Tibial nerve (tissue), 4 donors: ENCODE measurements at places on chromosomes 2 and 18.

- DNase-seq: no peak
Observed at GRCh38 chr18:59986139-59986538, 86.3 kb downstream of the PMAIP1 start.

DNA sequence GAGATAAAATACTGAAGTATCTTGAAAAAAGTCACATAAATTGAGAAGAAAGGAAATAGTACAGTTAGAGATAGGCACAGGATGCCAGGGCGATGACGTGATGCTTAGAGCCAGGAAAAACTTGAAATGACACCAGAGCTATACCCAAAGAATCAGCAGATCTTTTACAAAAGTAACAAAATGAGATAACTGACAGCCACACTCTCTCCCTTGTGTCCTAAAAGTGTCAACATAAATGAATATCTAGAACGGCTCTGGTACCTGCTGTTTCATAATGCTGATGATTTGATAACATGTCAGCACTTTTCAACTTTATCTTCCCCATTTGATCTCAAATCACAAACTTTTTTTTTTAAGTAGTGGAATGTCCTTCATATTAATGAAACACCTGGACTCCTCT lies 45.6 kb upstream of the ZC3H15 start:
- DNase-seq: no peak

DNA sequence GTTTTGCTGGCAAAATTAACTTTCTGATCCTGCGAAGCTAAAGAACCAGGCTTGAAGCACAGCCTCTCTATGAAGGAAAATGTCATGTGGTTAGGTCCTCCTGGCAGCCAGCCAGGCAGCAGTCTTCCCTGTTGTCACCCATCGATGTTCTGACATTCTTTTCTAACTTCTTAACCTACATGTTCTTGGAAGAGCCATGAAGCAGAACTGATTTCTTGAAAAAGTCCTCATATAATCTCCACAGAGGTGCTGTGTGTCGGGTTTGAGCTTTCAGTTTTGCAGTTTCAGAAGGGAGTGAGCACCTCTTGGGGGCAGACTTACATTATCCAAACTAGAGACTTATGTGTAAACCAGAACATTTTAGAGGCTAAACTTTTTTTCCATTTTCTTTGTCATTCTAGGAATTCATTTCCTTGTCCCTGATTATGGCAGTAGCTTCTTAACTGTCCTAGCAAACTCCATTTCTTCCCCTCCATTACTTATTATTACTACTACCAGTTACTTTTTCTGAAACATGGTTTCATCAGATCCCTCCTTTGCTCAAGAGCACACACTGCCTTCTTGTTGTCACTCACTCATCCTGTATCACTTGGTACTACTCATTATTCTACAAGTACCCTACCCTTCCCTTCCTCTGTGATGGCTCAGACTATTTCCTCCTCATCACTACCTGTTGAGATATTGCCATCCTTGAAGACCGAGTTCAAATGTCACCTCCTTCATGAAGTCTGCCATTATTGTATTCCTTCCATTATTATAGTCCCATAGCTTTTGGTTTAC lies 31.1 kb downstream of the DOK1 start:
- DNase-seq: peak; percentile 33

GRCh38 chr2:235095569-235095968 lies 143.8 kb downstream of the SH3BP4 start:
- DNase-seq: no peak

DNA sequence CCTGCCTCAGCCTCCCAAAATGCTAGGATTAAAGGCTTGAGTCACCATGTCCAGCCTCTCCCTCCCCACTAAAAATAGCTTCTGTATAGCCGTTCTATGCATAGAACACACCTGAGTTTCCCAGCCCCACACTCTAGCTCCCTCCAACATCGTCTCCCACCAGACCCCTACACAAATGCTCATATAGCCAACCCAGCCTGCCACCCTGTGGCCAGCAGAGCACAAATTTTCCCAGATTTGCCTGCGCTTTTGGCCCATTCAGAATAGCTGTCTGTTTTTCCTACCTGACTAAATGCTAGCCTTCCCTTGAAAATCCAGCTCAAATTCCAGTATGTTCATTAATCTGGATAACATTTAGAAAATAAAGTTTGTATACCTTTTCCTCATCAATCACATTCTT lies 22.8 kb downstream of the TRABD2A start:
- no peak for DNase-seq

DNA sequence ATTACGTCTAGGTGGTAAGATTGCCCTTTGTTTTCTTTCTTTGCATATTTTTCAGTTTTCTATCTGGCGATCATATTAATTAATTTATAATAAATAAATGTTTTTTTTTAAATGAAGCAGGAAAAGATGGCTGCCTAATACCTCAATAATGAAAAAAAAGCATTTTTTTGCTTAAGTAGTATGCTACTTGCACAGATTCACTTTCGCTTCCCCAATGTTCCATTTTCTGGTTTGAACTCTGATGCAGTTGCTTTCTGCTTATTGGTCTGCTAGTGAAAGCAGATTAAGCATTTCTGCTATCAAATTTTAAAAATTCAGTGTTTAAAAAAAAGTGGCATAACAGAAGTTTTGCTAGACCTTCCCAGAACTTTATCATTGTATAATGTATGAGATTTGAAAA lies 11.9 kb upstream of the TMEM182 start:
- DNase-seq: no peak

GRCh38 chr2:2492800-2493199 lies 161.7 kb upstream of the MYT1L start:
- no peak for DNase-seq

DNA sequence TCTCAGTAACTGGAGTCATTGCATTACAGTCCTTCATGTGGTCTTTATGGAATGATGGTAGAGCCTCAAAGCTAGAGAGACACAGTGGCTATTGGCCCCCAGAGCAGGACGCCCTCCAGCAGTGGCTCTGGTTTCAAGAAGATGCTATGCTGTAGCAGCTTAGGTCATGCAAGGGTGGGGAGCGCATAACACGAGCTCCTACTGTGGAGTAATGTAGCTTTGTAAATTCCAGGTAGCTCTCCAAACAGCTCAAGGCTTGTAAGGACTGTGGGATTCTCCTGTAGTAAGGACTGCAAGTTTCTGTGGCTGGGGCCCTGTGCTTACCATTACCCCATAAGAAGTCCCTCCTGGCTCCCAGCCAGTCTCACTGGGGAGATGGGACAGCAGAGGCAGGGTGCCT lies 15.6 kb downstream of the APLF start:
- DNase-seq: no peak

DNA sequence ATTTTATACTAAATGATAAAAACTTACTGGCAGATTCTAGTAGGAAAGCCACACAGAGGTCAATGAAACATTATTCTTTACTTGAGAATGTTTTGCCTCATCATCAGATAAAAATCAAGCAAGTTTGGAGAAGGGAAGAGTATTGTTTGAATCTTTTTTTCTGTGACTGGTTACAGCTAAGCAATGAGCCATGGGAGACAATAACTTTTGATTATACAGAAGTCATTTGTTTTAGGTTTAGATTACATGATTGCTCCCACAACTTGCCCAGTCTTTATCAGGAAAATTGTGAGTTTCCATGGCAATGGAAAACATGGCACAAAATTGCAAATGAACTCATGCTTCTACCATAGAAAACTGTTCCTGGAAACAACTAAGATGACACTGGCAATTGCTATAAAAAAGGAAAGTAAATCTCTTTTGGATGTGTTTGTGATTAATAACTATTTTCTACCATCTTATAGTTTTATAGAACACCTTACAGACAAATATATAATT lies 476.8 kb downstream of the MBD2 start:
- DNase-seq: no peak

GRCh38 chr2:238139196-238140039 lies 950 bp downstream of the KLHL30 start:
- DNase-seq: no peak

- DNase-seq: no peak
Observed at GRCh38 chr2:170695521-170696410, 19.4 kb upstream of the SP5 start.

GRCh38 chr2:45770811-45771210 lies 119.3 kb downstream of the PRKCE start:
- DNase-seq: no peak

DNA sequence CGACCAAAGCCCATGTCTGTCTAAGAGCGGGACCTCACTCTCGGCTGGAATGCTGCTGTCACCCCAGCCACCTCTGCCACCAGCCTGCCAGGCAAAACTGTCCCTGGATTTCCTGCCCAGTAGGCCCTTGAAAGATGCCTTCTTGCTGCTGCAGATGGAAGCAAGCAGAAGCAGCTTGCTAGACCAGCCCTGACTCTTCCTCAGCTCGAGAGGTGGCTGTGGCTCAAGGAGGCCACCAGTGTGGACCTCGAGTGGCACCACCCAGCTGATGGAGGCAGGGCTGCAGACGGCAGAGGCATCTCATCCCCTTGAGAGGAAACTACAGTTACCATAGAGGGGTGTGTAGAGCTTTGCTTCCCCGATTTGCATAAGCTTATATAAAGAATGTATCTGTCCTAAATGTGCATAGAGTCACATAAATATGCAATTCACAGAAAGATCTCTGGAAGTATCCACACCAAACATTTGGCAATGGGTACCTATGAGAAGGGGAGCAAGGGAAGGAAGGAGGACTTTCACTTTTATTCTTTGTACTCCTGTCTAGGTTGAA lies 20.6 kb downstream of the ADCY3 start:
- DNase-seq: no peak

- peak; percentile 80 for DNase-seq
Observed at GRCh38 chr2:217858519-217859491, 144.0 kb downstream of the TNS1 start.

DNA sequence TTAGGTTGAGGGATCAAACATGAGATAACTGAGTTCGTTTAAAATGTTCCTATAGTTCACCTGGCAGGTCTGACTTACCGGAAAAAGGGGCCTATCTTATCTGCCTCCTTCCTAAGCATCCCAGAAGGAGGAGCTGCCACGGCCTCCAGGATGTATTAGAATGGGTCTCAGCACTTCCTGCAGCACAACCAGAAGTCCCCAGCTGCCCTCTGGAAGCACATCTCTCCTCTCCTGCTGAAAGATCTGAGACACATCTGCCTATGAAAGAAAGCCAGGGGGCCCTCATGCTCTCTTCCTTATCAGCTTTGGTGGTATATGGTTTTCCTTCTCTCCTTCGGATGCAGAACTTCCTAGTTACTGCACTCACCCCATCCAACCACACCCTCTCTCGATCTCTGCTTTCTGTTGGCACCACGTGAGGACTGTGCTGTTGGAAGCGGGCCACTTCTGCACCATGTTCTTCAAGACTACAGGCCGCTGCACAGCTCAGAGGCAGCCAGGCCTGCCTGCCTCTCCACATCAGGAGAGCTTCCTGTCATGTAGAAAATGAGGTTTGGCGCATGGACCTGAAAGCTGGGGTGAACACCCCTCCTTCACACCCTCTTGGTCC lies 6.5 kb downstream of the IGFBP5 start:
- no peak for DNase-seq

GRCh38 chr2:119489232-119489952 lies 34.9 kb downstream of the SCTR start:
- no peak for DNase-seq

DNA sequence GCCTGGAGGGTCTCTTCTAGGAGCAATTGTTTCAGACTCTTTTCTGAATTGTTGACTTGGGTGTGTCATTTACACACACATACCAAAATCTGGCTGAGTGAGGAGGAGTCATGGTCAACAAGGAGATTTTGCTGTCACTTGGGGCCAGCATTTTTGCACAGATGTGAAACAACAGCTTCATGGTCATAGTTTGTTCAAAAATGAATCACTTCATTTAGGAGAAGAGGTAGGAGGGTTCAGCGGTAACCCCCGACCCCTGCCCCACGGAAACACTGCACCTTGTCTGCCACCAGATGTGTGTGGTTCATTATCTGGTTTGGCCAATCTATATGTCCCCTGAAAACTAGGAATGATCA lies 42.2 kb downstream of the LBH start:
- no peak for DNase-seq

DNA sequence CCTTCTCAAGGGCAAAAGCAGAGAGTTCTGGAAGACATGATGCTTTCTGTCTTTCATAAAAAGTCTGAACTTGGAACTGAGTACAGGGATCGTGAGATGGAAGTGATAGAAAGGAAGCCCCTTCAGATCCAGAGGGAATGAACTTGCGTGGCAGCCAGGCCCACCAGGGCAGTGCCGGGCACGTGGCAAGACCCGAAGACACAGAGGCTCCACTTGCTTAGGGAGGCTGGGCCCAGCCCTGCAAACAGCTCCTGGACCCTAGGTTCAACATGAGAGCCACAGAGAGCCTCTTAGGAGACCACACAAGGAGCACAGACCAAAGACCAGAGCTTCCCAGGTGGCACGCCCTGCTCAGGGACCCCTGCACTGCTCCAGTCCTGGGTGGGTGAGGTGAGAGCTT lies 155.4 kb upstream of the SMIM21 start:
- DNase-seq: no peak

DNA sequence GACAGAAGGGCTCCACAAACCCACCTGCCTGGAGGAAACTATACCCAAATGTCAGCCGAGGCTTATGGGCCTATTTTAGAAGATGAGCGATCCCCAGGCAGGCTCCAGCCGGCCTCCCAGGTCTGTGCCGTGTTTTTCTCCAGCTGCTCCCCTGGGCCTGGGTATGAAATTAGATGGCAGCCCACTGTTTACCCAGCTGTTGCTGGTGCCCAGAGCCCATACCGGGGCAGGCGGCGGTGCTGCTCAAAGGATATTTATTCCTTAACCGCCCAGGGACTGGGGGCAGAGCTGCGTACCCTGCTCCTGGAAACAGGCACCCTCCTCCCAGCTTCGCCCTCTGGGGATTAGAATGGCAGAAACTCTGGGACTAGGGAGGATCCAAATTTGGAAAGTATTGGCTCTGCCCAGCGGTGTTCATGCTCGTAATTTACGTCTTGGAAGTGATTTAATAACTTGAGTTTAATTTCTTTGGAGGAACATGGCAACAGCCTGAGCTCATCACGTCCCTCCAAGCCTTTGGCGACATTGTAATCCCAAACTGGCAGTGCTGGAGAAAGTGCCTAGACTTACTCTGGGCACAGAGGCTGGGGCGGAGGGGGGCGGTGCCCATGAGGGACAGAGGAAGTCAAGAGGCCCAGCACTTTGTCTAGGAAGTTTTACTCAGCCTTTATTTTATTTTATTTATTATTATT lies 199.2 kb downstream of the KLHL29 start:
- DNase-seq: no peak

DNA sequence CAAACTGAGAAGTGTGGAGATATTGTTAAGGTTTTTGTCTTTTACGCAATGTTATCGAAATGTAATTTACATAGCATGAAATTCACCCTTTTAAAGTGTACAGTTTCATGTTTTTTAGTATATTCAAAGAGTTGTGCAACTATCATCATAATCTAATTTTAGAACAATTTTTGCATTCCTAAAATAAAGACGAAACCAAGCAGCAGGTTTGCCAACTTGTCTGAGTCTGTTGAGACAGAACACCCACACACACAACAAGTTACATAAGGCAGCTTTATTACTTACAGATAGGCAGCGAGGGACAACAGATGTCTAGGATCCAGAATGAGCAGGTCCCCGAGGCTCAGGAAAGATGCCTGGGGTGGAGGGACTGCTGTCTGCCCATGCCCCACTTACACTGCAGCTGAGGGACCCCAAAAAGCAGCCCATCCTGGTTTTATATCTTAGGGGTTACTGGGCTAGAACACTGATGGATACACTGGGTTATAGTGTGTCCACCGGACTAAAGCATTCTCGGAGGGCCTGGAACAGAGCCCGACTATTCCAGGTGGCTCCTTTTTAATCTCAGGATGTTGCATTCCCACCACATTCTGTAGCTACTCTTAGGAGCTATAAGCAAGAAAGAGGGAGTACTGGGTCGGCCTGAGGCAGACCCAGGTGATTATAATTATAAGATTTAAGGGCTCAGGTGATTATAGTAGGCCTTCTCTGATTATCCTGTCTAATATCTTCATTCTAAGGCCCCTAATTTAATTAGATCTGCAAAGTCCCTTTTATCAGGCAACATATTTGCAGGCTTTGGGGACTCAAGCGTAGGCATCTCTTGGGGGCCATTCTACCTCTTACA lies 150.2 kb upstream of the DOK6 start:
- DNase-seq: no peak
